ENCODE measurements at places on chromosomes 5 and 9. TPM values are rescaled to one million over a fixed set of nuclear protein-coding genes. Genes with fewer than 3 reads are reported as not detected.

FGD3 gene
- 5.6 TPM for total RNA-seq

CMYA5 gene
- 39.5 TPM for total RNA-seq

ABO gene
- total RNA-seq: 2.0 TPM

CA9 gene
- total RNA-seq: 0.88 TPM

AQP7 gene
- not detected for total RNA-seq

IL9 gene
- not detected for total RNA-seq

TNFSF15 gene
- total RNA-seq: 1.0 TPM

GLRA1 gene
- total RNA-seq: 1.4 TPM

PCDHGA10 gene
- 15.6 TPM for total RNA-seq

FAM151B gene
- 12.6 TPM for total RNA-seq

CDKN2A gene
- total RNA-seq: 0.82 TPM

DPYSL3 gene
- 283 TPM for total RNA-seq

C5orf52 gene
- total RNA-seq: not detected

LPAR1 gene
- 50.1 TPM for total RNA-seq

AK1 gene
- 38.4 TPM for total RNA-seq

MLANA gene
- 27.2 TPM for total RNA-seq

NR5A1 gene
- not detected for total RNA-seq

APBB3 gene
- 50.0 TPM for total RNA-seq

DRD1 gene
- total RNA-seq: 6.8 TPM

IFNK gene
- total RNA-seq: not detected

ENTPD2 gene
- total RNA-seq: 7.0 TPM

SPATA24 gene
- total RNA-seq: 2.8 TPM

SLC6A19 gene
- 0.27 TPM for total RNA-seq

GKAP1 gene
- total RNA-seq: 34.0 TPM

SPACA9 gene
- total RNA-seq: 2.8 TPM

IL3 gene
- total RNA-seq: not detected

PCDHGA4 gene
- total RNA-seq: 11.1 TPM

FOXD4L4 gene
- total RNA-seq: 0.22 TPM

PRDM9 gene
- total RNA-seq: not detected

EPB41L4B gene
- total RNA-seq: 8.9 TPM

ADGRD2 gene
- not detected for total RNA-seq

CORO2A gene
- total RNA-seq: 5.3 TPM

EGFL7 gene
- 36.1 TPM for total RNA-seq

DELE1 gene
- 73.4 TPM for total RNA-seq

B4GALT1 gene
- 29.8 TPM for total RNA-seq

C9orf153 gene
- 1.2 TPM for total RNA-seq

EMB gene
- total RNA-seq: 17.9 TPM

DOCK2 gene
- total RNA-seq: 7.8 TPM

FOXD4L5 gene
- total RNA-seq: 0.22 TPM

ADAMTSL1 gene
- 85.3 TPM for total RNA-seq

PCDHGC4 gene
- total RNA-seq: 25.1 TPM

PCDHB8 gene
- total RNA-seq: 3.4 TPM

Data from camera-type eye (tissue), 1 donor.